ENCODE measurements at places on chromosomes 16 and 17.

DNA sequence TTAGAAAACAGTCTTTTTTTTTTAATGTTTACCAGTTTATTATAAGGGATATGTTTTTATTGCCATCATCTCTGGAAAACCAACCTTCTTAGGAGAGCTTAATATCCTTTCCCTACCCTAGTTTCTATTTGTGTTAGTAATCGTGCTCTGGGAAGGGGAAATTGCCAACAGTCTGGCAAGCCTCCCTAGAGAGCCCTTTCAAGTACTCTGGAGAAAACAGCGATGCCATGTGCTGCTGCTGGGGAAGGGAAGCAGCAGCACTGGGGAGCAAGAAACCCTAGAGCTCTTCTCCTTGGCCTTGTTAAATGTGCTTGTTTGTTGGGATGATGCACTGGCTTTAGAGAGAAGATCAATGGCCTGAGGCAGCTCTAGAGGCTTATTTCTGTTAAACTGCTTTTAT, 10.3 kb downstream of the RETREG3 start:
- DNase-seq = no peak

- DNase-seq = no peak
These were observed 7.4 kb downstream of the CMIP start for GRCh38 chr16:81451753-81452680.

DNA sequence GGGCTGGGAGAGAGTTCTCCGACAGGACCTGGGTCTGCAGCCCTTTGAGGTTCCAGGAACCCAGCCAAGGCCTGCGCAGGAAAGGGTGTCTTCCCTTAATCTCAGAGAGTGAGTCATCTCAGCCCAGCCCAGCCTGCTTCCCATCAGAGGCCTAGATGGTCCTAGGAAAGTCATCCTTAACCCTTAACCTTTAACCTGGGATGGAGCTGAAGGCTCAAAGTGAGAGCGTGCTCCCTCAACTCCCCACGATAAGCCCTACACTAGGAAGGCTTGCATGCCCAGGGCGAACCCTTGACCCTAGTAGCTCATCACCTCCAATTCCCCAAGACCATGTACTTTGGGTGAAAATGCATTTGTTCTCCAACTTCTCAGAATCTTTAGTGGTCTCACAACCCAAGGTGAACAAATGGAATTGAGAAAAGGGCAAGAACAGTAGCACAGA, 4.8 kb upstream of the ATXN7L3 start:
- no peak for DNase-seq

DNA sequence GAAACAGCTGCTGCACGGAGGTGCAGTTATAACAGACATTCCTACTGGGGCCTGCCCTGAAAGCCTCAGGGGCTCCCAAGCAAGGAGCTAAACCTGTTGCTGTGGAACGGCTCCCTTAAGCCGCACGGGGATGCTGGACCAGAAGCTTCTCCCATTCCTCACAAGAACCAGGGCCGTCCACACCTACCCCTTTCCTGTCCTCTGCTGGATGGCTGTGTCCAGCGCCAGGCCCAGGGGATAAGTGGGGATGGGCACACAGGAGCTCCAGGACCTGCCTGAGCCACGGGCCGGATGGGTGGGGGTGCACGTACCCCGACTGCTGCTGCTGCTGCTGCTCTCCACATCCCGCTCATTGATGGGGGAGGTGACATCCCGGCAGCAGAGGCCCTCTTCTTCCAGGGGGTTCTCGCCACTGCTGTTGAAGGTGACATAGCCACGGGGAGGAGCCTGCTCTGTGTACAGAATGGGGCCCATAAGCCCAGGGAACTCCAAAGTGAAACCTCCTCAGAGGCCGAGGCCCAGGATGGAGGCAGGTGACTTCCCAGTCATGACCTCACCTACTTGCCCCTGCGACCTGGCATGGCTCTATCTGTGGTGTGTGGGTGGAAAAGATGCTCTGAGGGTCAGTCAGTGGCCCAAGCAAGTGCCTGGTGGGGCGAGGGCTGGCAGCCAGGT, 8.6 kb downstream of the NUDT16L1 start:
- DNase-seq = no peak

DNA sequence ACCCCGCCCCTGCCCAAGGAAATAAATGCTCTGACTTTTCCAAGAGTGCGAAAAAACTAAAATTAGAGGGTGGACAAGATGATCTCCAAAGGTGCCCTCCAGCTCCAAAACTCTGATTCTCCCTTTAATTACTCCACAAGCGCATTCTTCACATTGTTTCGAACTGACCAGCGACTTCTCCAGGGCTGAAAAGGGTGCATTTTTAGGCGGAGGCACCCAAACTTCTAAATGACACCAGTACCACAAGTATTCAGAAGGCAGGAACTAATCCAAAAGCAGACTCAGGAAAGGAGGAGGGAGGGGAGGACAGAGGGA, 750 bp downstream of the ZFHX3 start:
- DNase-seq = no peak

- no peak for DNase-seq
These were observed 19.8 kb downstream of the SLC4A1 start for GRCh38 chr17:44247876-44248736.

- no peak for DNase-seq
These were observed 55.7 kb downstream of the GNAO1 start for GRCh38 chr16:56247018-56247417.

DNA sequence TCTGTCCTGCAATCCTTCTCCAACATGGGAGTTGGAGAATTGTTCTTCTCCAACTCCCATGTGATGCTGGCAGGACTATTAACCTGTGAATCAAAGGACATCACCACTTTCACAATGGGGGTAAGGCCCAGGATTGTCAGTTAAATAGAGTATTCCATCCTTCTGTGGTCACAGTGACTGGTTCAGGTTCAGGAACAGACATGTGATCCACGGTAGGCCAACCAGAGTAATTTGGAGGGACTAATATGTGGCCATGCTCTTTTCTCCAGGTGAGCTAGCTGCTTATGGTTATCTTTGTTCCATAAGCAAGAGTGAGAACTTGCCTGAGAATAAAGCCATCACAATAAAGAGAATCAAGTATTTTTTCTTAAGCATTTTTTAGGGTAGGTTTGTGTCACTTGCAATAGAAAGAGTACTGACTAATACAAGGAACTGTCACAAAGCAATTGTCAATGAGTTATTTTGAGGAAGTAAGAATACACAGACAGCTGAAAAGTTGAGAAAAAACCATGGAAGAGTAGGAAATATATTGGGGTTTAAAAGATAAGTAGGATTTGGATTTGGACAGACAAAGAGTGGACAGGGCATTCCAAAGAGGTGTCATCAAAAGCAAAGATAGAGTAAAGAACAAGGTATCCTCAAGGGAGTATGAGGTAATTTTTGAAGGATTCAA, 63.4 kb downstream of the BRIP1 start:
- DNase-seq = no peak

DNA sequence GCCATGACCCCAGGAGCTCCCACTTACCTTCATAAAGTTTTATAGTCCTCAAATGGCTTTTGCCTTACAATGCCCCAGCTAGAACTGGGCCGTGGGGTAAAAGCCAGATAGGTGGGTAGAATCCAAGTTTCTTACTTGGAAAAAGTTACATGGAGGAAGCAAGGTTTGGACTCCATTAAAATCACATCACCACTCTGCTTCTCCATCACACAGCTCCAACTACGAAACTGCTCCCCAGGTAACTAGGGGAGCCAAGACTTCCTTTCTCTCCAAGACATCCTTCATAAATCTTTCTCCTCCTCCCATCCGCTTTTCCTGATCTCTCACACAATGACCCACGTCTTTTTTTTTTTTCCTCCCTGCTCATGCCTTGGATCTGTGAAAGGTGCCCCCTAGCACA, 130.8 kb upstream of the RCVRN start:
- DNase-seq = no peak

DNA sequence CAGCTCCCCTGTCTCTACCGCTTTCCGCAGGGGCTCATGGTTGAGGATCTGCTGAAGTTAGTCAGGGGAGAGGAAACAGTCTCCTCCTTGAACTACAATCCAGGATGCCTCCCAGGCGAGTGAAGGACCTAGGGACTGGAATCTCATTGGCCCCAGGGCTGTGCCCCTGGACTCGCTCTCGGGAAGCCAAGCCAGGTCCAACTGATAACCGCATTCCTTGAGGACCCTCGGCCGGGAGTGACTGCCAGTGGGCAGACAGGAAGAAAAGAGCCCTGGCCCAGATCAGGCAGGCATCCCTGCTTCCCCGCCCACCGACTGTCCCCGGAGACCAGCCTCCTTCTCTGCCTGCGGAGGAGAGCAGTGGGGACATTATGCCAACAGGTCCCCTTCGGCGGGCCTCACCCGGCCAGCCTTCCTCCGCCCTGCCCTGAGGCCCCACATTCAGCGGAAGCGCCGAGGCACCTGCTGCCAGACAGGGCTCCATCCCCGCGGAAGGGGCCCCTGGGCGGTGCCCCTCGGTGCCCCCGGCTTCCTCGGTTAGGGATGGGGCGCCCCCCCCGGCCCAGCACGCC, 776 bp downstream of the LRRC75A start:
- DNase-seq = peak; percentile 40

GRCh38 chr16:14371778-14372431, 258.2 kb downstream of the PARN start:
- peak; percentile 27 for DNase-seq

DNA sequence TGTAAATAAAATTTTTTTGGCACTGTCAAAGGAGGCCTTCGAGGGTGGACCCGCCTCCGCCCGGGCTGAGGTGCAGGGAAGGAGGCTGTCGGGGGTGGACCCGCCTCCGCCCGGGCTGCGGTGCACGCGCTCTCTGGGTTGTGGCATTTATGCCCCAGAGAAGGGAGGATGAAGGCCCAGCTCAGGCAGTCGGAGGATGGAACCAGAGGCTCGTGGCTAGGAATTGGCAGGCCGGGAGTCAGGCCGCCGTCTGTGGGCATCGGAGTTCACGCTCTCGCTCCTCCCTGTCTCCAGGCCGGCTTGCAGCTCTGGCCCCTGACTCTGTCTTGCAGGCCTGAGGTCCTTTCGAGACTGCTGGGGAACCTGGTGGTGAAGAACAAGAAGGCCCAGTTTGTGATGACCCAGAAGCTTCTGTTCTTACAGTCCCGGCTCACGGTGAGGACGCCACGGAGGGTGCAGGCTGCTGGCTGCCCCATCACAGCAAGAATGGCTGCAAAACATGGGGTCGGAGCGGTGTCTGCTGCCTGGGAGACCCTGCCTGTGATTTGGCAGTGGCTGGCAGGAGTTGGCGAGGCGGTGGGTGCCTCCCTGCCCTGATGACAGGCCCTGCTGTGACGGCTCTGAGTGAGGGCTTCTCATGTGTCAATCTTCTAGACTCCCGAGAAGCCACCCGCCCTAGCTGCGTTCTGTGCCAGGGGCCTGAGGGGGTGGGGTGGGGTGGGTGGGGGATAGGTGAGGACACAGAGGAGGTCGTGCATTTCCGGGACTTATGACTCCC, 5.9 kb downstream of the TELO2 start:
- no peak for DNase-seq

GRCh38 chr17:5297245-5297644, 15.2 kb downstream of the RABEP1 start:
- DNase-seq = no peak

- DNase-seq = no peak
These were observed 2.1 kb upstream of the IGSF6 start for GRCh38 chr16:21654466-21654865.

- no peak for DNase-seq
These were observed 67.6 kb upstream of the CACNG5 start for GRCh38 chr17:66767154-66767933.

DNA sequence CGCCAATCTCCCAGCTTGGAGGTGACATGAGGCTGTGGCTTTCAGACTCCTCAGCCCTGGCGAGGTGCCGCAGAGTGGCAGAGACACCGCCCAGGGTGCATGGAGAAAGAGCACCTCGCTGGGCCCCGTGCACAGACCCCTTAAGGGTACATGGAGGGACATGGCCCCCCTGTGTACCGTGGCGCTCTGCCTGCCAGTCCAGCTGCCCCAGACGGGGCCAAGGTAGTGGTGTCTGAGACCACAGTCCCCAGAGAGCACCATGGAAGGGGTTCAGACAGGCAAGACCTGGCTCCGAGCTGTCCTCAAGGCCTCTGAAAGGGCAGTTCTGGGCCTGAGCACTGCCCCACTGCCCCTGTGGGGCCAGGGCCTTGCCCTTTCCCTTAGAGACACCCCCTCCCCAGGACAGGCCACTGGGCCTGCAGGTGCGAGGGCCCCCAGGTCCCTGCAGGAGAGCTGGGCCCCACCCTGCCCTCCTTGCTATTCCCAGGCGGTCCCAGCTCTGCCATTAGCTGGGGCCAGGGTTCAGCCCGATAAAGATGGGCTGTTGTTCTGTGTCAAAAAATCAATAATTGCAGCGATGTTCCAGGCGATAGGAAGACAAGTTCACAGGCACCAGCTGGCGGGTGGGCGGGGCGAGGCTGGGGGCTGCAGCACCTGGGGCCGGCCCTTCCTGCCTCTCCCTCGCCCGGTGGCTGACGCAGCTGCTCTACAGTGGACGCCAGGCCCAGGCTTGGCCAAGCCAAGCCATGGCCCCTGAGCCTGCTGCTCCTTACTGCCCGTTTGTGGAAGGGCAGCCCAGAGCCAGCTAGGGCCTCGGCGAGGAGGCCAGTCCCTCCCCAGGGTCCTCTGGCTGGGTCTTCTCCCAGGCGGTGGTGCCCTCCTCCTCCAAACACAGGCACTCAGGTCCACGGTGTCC, 51.7 kb downstream of the ZFPM1 start:
- DNase-seq = no peak

GRCh38 chr17:8740486-8740885, 4.2 kb downstream of the CCDC42 start:
- peak; percentile 63 for DNase-seq

GRCh38 chr16:82459580-82460256, 167.1 kb upstream of the CDH13 start:
- DNase-seq = no peak

DNA sequence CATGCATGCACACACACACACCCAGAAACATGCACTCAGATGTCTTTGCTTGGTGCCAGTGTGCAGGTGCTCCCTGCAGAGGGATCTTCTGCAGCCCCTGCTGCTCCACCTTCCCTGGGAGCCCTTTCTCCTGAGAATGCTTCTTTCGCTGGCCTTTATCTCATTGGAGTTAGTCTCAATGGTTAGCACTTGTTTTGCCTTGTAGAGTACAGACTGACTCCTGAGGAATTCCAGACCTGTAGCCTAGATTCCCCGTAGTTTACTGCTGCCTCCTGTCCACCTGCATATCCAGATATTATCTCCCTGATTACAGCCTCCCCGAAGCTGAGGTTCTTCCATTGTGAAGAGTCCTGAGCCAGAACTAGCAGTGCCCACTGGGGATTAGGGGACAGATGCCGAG, 3.1 kb upstream of the KRT12 start:
- DNase-seq = no peak

Measured in WTC11 (cell line).